ENCODE measurements at places on chromosomes 4 and X.

- no peak for DNase-seq
These were observed 2.3 kb downstream of the SPATA4 start for GRCh38 chr4:176193126-176193525.

DNA sequence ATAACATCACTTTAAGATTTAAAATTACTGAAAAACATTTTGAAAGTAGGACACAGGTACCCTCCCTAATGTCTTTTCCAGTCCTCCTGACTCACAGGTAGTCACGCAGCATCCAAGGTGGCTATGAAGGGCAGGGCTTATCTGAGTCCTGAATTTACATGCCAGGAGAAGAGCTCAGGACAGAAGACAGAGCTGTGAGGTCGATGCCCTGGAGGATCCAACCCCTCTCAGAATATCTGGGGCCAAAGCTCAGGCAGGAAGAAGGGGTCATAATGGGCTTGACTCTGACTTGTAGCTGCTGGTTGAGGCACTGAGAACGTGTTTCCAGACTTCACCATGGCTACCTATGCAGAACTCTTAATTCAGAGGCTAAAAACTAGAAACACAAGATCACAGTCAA, 177.5 kb downstream of the AASDH start:
- no peak for DNase-seq

DNA sequence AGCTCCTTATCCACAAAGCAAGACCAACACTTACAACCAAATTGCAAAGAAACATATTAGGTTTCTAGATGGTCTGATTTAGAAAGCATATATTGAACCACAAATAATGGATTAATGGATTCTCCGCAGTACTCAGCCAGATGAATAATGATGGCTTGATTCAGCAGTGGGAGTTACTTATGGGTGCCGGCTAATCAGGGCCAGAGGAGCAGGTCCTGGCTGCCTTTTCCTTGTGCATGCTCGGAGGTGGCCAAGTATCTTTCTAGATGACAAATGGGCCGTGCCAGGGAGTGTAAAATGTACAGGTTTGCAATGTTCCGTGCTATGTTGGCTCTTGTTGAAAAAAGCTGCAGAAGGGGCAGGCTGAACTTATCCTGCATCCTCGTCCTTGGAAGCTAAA, 70.2 kb downstream of the VCX3A start:
- no peak for DNase-seq

- DNase-seq: no peak
These were observed 9.2 kb upstream of the ANAPC4 start for GRCh38 chr4:25367877-25368276.

- DNase-seq: no peak
These were observed 22.2 kb downstream of the MAML3 start for GRCh38 chr4:140131675-140132229.

DNA sequence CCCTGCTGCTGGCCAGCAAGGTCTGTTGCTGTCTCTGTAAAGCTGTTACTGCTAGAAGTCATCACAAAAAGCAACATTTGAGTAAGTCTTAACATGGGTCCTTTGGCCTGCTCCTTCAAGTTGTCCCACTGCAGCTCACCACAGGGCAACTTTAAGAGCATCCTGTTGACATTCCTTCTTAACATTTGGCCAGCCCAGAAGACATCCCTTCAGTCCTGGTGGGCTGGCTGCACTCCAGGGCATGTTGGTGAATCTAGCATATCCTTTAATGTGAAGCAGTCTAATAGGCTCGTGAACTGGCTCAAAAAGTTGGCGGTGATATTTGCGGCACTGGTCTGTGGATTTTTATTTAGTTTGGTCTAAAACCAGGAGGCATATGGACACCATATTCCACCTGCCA, 92.2 kb upstream of the MAML3 start:
- no peak for DNase-seq

DNA sequence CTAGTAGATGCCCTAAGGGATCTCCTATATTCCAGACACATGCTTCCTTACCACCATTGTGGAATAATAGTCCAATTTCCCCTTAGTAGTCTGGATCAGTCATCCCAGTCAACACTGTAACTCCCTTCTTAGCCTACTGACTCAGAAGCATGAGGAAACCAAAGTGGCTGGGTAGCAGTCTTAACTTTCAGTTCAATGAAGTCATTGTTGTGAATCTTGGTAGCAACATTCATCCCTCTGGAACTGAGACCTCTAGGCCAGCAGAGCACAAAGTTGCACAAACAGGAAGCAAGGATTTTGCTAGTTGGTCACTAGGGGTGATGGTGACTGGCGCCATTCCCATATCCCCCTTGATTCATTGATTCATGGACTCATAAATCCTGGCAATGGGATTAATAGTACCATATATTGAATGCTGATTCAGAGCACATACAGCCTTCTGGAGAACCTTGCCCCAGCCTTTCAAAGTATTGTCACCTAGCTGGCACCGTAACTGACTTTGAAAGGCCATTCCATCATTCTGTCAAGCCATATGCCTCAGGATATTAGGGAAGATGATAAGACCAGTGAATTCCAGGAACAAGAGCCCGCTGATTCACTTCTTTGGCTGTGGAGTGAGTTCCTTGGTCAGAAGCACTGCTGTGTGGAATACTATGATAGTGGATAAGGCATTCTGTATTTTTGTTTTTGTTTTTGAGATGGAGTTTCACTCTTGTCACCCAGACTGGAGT, 19.7 kb upstream of the GPAT3 start:
- no peak for DNase-seq

- no peak for DNase-seq
These were observed 99.8 kb upstream of the RAI2 start for GRCh38 chrX:17960891-17961290.

- DNase-seq: peak; percentile 1
These were observed 79.8 kb downstream of the SPANXN3 start for GRCh38 chrX:143437439-143437838.

- no peak for DNase-seq
These were observed 155.9 kb upstream of the PJA1 start for GRCh38 chrX:69321006-69321655.

DNA sequence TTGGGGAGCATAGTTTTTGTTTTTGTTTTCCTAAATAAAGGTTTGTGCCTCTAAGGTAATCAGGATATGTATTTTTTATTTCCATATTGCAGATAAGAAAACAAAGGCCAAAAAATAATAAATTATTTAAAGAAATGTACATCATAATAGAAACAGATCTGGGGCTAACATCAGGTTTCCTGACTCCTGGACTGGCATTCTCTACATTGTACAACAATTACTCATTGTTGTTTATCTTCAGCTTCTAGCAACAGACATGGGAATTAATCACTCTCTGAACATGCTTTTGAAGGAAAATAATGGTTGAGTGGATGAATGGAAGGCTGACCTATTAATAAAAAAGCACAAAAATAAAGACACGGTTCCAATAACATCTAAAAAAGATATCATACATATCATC, 146.2 kb downstream of the KCNIP4 start:
- DNase-seq: no peak

- DNase-seq: peak; percentile 43
These were observed 83.0 kb upstream of the IL13RA1 start for GRCh38 chrX:118644378-118644777.

- peak; percentile 63 for DNase-seq
These were observed 50.5 kb downstream of the TBC1D14 start for GRCh38 chr4:6960154-6960553.

GRCh38 chr4:87580057-87580456, 28.3 kb upstream of the DSPP start:
- DNase-seq: no peak

DNA sequence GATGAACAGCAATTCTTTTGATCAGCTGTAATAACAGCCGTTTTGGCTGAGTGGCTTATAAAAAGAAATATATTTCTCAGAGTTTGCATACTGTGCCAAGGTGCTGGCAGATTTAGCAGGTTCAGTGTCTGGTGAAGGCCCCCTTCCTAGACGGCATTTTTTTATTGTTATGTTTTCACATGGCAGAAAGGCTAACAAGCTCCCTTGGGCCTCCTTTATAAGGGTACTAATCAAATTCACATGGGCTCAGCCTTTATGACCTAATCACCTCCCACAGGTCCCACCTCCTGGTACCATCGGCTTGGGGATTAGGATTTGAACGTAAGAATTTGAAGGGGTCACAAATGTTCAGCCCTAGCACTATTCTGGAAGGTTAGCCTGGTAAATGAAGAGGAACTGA, 431.9 kb downstream of the SPOCK3 start:
- DNase-seq: no peak

DNA sequence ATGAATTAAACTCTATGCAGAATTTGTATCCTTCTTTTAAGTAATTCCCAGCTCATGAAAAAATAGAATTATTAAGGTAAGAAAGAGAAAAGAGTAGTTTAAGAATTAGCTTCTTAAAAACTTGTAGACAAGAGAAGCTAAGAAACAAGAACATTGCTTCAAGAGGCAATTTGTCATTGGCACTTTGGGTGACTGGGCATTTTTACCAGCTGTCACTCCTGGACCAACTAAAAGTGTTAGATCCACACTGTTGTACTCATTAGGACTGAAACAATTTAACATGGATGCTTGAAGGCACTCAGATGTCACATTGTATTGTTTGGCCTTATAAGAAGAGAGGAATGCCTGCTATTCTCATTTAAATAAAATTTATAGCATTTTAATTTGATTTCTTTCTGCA, 7.4 kb downstream of the COL25A1 start:
- no peak for DNase-seq

DNA sequence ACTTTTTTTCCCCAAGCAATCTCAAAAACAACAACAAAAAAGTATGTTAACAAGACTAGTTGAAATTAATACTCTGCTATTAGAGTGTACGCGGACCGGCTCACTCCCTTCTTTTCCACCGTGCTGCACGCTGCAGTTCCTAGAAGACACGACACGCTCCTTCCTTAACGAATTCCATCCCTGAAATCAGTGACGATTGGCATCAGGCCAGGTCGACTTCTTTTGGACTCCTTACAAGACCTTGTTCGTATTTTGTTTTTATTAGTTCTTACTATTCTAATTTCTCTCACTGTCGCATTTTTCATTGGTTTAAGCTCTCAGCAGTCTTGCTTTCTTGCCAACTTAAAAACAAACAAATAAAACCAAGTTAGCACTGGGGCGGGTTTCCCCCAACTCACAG, 175.8 kb upstream of the PITX2 start:
- DNase-seq: no peak

DNA sequence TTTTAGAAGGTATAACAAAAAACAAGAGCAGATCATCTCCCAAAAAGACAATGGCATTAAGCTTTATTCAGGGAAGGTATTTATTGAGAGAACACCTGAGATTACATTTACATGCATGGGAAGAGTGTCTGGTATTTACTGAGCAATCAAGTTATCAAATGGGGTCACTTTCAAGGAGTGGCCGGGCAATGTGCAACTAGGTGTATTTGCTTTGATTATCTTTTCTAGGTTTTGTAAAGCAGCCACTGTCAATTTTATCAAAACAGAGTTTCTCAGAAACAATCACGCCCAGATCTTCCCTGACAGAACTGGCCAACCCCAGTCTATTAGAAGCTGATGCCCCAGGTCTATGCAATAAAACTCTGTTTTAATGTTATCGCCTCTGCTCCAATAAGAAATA, 169.5 kb downstream of the GLRA2 start:
- no peak for DNase-seq

GRCh38 chr4:76550966-76551780, 116.1 kb downstream of the SHROOM3 start:
- DNase-seq: no peak

DNA sequence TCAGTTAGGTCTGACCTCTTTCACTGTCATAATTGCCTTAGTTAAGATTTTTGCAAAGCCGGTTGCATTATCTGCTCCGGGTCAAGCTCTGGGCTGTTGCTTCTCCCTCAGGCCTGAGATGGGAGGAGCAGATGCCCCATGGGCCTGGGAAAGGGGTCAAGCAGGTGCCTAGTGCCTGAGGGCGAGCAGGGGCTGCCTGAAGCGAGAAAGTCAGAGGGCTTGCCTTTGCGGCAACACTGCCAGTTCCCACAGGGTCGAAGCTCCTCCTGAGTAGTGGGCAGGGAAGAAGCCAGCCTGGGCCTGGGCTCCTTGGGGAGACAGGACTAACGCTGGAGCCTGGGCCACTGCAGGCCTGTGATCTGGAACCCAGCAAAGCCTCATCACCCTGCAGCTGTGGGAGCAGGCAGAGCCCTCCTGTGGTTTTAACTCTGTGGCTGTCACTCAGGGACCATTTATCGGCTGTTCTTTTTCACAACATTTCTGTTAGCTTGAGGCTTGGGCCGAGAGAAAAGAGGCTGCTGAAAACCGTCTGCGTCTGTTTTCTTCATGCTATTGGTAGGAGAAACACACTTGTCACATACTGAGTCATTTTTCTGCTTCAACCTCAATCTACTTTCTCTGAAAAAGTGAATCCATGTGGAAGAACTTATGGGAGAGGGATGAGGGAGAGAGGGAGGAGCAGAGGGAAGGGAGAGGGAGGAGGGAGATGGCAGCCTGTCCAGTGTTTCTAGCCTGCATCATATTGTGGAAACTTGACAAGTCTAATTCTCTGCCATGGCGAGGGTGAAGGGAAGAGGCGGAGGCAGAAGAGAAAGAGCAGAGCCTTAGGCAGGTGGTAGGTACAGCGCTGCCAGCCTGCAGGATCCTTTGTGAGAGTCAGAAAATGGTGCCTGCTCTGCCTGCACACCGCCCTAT, 68.4 kb downstream of the RHOH start:
- no peak for DNase-seq

GRCh38 chr4:139825523-139826014, 159.9 kb downstream of the MGST2 start:
- DNase-seq: no peak

Measured in Ammon's horn (tissue), 1 donor.